ENCODE measurements at places on chromosomes 1 and 21.

- DNase-seq, result no peak
Observed at GRCh38 chr1:237999426-238000052, 108.8 kb upstream of the ZP4 start.

- no peak for DNase-seq
Observed at GRCh38 chr1:234214911-234215892, 158.1 kb upstream of the COA6 start.

DNA sequence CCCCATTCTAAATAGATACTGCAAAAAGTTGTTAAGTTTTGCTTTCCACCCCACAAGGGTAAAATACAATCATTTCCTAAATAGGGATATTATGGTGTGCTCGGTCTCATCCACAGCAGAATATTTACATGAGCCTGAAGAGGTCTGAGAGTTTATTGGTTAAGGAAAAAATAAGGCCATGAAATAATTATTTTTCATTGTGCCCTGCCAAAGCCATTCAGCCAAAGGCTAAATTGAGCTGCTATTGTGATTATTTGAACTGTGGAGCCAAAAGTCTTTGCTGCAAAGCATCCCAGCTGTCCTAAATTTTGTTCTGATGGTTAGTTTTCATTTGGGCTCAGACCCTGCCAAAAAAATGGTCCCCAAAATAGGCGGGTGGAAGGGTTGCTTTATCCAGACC, 298.7 kb upstream of the ESRRG start:
- no peak for DNase-seq

GRCh38 chr21:43921979-43922945, 57.2 kb downstream of the AGPAT3 start:
- no peak for DNase-seq

GRCh38 chr1:201155354-201155753, 1.1 kb upstream of the TMEM9 start:
- no peak for DNase-seq

DNA sequence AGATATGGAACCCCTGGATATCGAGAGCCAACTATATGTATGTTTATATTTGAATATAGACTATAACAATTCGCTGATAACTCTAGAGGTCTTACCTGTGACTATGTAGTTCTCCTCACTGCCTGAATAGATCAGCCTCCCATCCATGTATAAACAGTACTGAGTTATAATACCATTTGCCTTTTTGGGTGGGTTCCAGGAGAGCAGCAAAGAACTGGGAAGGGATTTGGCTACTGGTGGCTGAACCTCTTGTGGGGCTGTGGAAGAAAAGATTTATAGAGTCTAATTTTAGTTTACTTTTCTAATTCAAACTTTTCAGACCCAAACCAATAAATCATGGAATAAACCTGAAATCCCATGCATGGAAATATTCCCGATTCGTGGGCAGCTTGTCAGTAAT, 376.9 kb downstream of the USH2A start:
- DNase-seq, result no peak

GRCh38 chr1:26692793-26693490, 2.9 kb upstream of the ARID1A start:
- DNase-seq, result peak; percentile 97

DNA sequence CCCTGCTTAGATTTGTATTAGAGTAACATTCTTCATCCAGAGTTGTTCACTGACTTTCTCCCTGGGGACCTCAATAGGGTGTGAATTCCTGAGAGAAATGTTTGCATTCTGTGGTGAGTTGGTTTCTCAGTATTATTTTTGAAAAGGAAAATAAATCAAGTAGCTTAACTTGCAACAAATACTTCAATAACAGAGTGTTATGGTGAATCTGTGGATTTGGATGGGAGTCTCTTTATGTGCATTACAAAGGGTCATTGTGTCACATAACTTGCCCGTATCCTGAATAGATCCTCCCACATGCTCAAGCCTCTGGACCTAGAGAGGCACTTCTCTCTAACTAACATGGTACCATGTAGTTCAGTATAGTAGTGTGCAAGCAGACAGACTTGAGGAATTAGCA, 68.4 kb upstream of the IPO9 start:
- no peak for DNase-seq

GRCh38 chr1:185152187-185152767, 4.5 kb downstream of the TRMT1L start:
- DNase-seq, result no peak

- no peak for DNase-seq
Observed at GRCh38 chr1:232877365-232878028, 72.3 kb downstream of the MAP10 start.

- DNase-seq, result no peak
Observed at GRCh38 chr1:20149601-20150325, 10.6 kb downstream of the PLA2G2F start.

DNA sequence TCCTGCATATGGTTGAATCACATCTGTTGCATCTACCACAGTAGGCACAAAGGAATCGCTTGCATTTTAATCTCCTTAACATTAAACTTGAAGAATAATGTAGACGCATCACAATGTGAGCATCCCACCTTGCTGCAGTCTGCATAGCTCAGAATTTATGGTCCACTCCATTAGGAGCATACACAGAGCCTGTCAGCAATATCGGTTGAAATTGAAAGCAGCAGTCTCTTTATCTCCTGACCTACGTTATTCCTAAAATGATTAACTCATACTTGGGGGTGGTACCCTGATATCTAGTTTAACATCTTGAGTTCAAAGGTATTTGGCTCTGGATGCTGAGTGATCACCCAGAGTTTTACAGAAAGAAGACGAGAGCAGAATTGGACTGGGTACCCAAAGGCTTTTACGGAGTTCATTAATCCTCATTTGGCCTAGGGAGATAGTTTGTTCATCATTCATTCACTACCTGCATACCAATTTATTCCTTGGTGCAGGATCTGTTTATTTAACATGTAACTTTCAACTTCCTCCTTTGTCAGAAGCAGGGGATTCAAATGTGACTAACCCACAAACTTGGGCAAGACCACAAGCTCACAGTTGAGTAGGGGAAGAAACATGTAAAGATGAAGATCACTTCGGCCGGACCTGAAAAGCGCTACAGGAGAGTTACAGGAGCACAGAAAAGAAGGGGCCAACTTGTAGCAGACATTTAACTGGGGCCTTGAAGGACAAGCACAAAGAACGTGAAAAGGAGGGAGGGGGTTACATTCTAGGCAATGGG, 187.9 kb downstream of the DAB1 start:
- no peak for DNase-seq

GRCh38 chr1:234929369-234929768, 199.3 kb downstream of the TOMM20 start:
- no peak for DNase-seq

- DNase-seq, result no peak
Observed at GRCh38 chr21:27519361-27519760, 552.5 kb upstream of the ADAMTS5 start.

GRCh38 chr1:231666220-231666936, 39.8 kb downstream of the DISC1 start:
- DNase-seq, result no peak

GRCh38 chr1:208081972-208082371, 162.2 kb downstream of the PLXNA2 start:
- DNase-seq, result no peak

GRCh38 chr1:201982623-201983379, at the start of gene RNPEP:
Gene RNPEP, plus strand, starts transcription at chr1:201982648. Its CDS starts 19 bp downstream, at chr1:201982667.
- peak; percentile 59 for DNase-seq

DNA sequence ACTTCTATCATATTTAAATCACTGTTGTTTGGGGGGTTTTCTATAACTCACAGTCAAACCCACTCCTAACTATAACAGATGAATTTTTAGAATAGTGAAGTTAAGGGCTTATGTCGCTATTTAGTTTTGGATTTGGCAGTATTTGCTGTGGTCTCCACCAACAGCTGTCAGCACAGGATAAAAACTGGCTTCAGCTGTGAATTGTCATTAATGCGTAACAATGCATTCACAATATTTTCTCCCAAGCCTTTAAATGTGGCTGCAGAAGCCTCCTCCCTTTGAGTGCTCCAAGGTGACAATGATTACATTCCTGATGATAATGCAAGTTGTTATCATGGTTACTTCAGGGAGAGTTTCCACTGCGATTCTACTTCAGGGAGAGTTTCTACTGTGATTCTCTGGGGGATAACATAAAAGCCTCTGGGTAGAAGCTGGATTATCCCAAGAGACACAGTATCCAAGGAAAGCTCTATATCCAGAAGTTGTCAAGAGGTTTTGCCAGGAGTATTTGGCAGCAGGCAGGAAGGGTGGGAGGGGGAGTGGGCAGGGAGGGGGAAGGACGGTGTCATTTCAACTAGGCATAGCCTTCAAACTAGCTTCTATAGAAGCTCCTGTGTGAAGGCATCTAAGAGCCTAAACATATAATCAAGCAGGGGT, 14.9 kb upstream of the SMIM12 start:
- DNase-seq, result no peak

DNA sequence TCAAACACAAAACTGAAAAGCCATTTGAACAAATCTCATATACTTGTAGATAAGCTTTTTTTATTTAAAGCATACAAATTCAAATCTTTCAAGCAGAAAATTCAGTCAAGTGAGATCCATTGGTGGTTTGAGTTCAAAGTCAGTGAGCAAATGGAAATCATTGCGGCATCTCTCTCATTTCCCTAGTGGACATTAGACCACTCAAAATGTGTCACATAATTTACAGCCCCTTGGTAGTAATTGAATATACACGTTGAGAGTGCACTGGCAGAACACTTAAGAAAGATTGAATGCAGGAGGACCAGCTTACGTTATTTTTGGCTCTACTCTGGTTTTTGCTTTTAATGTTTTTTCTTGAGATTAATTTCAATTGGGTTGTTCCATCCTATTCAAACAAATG, 633.7 kb downstream of the USP25 start:
- no peak for DNase-seq

DNA sequence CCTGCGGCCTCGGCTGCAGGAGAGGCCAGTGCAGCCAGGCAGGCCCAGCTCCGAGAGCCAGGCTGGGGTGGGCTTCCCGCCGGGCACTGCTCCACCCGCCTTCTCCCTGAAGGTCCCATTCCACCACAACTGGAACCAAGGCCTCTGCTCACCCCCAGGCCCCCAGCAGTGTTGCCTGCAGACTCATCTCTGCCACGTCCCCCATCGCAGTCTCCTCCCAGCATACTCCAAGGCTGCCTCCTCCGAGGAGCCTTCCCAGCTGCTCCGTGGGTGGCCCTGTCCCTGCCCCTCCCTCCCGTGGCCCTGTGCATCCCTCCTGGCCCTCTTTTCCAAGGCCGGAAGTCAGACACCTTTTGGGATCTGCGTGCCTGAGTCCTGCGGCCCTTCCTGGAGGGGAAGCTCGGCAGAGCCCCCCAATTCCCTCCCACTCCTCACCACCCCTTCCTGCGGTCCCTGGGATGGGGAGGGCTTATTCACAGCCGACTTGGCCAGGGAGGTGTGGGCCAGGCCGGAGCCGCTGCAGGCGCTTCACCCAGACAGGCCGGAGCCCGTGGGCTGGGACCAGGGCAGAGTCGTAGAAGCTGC, 47.6 kb downstream of the SLX9 start:
- no peak for DNase-seq

GRCh38 chr1:231985296-231986023, 358.9 kb downstream of the DISC1 start:
- no peak for DNase-seq

DNA sequence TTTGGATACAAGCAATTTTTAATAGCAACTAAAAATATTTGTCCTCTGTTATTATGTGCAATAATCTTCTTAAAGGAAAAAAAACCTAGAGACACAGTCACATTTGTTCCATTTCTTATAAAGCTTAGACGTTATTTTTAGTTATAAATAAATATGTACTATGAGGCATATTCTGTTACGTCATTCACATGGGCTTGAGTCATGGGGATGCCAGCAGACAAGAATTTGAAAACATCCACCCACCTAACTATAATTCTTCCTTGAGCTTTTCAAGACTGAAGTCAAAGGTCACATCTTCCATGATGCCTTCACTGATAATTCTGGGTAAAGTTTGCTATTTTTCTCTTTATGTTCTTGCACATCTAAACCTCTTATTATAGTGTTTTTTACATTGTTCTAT, 268.8 kb downstream of the KCTD3 start:
- no peak for DNase-seq

DNA sequence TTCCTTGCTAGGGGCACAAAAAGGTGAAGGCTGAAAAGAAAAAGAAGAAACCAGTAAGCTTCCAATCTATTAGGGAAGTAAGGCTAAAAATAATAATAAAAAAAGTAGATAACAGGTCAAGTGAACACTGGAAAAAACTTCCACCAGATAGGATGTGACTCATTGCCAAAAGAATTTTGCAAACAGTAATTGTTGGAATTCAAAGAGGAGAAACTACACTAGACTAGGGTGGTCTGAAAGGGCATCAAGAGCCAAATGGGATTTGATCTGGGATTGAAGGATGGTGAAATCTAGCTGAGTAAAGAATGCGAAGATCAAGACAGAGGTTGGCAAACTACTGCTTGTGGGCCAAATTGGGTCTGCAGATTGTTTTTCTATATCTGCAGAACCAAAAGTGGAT, 6.0 kb upstream of the ST6GALNAC3 start:
- DNase-seq, result no peak

DNA sequence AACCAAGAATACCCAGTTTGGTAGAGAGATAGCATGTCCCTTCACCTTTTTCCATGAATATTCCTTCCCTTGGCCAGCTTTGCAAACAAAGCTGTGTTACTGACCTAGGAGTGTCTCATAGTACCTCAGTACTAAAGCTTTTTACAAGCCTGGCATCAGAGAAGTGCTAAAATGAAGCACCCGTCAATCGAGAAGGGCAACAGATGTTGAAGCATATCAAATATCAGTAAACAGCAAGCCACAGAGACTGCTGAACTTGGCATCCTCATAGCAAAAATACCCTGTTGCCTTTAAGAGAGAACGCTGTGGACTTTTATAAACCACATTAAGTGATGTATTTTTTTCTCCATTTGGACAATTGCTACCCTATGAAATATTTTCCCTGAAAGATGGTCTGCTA, 128.6 kb upstream of the HOOK1 start:
- DNase-seq, result no peak

GRCh38 chr1:73839922-73840321, 358.1 kb downstream of the LRRIQ3 start:
- peak; percentile 58 for DNase-seq

GRCh38 chr1:248630551-248630950, 4.3 kb downstream of the OR2T11 start:
- DNase-seq, result no peak

All from NAMALWA (cell line).